Activated T-cell treated with anti-CD3 and anti-CD28 coated beads for 4 hours (primary cell): ENCODE measurements at places on chromosomes 5 and 9.

DNA sequence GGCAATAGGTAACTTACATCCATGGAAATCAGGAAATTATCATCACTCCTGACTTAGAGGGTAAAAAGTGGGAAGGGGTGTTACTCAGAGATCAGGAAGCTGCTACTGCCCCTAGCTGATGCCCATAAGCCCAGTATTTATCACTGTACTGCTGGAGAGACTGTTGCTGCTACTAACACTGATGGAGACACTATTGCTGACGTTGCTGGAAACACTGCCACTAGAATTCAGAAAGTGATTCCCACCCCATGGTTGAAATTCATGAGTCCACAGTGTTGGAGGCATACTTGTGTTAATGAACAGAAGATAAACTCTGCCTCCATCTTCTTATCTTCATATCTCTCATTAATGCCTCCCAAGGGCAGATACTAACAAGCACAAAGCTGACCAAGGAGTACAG, 97.6 kb downstream of the MTX3 start:
- no peak for DNase-seq

DNA sequence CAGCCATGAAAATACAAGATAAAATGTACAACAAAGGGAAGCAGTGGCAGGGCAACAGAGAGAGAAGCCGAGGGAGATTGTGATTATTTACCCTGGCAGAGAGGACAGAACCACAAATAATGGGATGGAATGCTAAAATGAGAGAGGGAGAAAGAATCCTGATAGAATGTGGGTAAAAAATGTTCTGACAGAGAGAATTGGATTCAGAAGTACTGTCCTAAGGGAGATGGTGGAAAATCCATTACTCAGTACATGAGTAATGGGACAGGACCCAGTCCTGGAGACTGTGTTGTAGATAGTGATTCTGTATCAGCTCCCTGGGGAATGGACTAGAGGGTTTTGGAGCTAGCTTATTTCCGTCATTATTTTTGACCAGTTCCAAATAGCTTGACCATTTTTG, 831.5 kb downstream of the MAT2B start:
- no peak for DNase-seq

- no peak for DNase-seq
Observed at GRCh38 chr5:155052532-155052931, 39.0 kb downstream of the KIF4B start.

DNA sequence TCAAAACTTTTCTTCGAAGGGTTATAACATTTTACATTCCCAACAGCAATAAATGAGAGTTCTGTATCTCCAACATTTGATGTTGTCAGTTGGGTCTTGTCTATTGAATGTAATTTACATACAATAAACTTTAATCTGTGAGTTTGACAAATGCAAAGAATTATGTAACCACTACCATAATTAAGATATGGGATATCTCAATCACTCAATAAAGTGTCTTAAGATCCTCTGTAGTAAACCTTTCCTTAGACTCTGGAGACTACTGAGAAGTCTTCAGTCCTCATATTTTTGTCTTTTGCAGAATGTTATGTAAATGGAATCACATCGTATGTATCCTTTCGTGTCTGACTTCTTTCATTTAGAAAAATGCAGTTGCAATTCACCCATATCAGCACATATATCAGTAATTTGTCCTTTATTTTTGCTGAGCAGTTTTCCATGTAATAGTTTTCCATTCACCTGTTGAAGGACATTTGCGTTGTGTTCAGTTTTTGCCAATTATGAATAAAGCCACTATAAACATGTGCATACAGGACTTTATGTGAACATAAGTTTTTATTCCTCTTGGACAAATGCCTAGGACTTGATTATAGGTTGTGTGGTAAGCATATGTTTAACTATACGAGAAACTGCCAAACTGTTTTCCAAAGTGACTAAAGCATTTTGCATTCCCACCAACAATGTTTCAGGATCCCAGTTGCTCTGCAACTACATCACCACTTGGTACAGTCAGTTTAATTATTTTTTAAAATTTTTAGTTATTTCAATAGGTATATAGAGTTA, 784.6 kb upstream of the ZNF608 start:
- DNase-seq = no peak

- DNase-seq = no peak
Observed at GRCh38 chr5:160679567-160680309, 172.3 kb downstream of the ATP10B start.

- DNase-seq = no peak
Observed at GRCh38 chr5:168137265-168137664, 154.2 kb upstream of the WWC1 start.

DNA sequence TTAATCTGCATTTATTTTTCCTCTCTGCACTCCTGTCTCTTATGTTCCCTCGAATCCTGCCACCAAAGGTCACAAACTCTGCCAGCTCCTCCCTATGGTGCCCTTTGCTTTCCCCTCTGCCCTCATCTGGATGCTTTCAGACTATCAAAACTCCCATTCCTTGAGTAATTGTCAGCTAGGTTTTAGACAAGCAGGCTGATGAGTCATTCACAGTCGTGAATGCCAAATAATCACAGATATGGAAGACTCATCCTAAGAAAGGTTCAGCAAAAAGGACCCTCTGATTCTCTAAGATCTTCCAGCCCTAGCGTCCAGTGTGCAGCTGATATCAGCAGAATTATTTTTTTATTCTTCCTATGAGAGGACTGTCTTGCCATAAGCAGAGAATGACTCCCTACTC, 104.5 kb upstream of the NUDT12 start:
- DNase-seq = no peak

DNA sequence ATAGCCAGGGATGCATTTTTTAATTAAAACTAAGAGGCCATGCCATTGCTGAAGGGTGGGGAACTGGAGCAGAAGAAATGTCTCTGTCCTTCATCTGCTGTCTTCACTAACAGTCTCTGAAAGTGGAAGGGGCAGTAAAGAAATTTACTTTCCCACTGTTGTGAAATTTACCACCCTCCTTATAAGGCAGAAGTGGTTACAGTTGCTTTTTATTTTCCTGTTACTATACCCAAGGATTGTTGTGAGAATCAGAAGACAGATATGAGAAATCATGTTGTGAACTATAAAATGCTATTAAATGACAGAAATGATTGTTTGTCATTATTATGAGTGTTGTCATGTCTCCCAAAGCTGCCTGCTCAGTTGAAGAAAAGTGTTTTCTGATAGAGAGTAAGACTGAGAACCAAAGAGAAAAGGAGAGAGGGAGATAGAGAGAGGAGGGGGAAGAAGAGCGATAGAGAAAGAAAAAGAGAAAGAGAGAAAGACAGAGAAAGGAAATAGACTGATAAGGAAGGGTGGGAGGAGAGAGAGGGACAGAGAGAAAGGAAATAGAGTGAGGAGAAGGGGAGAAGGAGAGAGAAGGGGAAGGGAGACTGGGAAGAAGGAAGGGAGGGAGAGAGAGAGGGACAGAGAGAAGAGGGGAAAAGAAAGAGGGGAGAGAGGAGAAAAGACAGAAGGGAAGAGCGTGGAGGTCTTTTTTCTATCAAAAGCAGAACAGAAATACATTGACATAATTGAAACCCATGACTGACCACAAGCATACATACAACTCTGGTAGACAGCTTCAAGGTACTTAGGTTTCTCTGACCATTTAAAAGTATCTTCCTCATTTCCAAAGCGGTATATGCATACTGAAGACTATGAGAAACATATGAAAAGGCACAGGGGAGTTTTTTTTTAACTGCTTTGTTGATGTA, 22.5 kb downstream of the SEC61B start:
- no peak for DNase-seq

GRCh38 chr9:99057665-99058625, 47.0 kb upstream of the TGFBR1 start:
- peak; percentile 50 for DNase-seq

- no peak for DNase-seq
Observed at GRCh38 chr5:38807570-38808483, 38.0 kb upstream of the OSMR start.

- no peak for DNase-seq
Observed at GRCh38 chr5:95390812-95391492, at the start of gene FAM81B. TSS of gene FAM81B (plus strand) at chr5:95391366. CDS start at chr5:95391390, 24 bp downstream.

- no peak for DNase-seq
Observed at GRCh38 chr5:56569076-56569475, 246.3 kb upstream of the MAP3K1 start.

DNA sequence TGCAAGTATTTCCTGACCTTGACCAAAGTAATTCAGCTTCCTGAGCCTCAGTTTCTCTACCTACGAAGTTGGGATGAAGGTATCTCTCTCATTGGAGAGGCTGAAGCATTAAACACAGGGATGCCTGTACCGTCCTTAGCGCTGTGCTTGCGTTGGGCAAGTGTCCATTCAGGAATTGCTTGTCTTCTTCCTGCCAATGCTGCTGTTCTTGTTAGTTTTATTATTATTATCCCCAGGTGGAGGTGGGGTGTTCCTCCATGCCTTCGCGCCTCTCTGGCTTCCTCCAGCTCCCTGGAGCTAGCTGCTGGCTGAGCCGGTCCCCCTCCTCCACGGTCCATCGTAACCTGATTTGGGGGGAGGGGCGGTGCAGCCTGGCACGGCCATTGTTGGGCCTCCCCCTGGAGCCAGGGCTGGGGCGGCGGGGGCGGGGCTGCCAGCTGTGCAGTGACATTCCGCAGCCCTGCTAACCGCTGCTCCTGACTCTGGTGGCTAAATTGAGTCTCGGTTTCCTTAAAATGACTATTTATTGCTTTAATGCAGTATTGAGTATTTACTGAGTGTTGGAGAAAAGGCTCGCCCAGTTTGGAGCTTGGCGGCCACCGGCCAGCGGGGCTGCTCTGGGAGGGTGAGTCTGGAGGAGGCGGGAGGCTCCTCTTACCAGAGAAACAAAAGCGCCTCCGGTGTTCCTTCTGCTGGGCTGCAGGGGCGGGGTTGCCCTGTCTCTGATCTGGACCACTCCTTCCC, 51.3 kb downstream of the LMX1B start:
- no peak for DNase-seq

DNA sequence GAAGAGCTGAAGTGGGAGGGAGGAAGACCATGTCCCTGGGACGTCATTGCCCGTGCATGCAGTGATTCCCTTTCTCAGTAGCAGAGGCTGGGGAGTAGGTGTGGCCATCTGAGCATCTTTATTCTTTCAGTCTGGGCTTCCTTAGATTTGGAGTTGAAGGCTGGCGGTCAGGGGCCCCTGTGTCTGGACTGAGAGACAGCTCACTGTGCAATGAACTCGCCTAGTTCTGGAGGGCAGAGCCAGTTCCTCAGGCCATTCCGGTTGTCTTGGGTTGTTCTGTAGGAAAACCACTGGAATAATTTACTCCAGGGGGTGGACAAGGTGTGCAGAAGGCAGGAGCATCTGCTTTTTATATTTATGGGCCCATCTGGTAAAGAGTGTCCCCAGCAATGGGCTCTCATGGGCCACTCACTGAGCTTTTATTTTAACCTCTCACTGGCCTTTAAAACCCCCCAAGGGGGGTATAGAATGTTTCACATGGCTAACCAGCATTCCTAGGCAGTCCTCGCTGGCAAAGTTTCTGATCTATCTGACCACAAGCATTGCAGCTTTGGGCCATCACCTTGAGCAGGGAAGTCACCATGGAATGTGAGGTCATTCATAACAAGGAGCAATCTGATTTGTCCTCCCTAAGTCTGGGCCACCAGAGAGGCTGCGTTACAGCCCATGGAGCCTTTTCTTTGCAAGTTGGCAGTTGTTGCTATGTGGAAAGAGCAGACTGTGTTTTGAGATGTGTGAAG, 9.2 kb downstream of the STC2 start:
- DNase-seq = no peak

DNA sequence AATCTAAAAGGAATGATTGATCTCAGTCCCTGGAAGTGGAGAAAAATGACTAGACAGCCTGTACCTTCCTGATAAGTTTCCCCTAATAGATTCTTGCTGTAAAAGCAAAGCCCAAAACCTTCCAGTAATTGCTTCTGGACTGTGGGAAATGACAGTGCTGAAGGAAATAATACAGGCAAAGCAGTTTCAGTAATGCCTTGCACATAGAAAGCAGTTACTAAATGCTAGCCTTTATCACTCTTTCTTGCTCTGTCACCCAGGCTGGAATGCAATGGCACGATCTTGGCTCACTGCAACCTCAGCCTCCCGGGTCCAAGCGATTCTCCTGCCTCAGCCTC, 50.3 kb downstream of the MAP1B start:
- no peak for DNase-seq

DNA sequence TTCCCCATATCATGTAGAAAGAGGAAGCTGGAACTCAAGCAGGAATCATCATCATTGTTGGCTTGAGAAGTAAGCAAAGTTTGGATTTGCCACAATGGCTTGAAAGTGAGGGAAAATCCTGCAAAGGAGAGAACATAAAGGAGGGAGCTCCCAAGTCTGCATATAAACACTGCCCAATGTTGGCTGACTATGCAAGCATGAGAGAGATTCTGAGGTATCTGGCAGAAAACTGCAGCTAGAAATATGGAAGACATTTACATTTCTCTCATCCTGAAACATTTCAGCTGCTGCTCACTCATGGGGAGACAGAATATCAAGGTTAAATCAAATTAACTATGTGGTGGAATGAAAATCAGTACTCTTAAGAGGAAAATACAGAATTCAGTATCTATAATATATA, 415.6 kb upstream of the TNC start:
- no peak for DNase-seq

DNA sequence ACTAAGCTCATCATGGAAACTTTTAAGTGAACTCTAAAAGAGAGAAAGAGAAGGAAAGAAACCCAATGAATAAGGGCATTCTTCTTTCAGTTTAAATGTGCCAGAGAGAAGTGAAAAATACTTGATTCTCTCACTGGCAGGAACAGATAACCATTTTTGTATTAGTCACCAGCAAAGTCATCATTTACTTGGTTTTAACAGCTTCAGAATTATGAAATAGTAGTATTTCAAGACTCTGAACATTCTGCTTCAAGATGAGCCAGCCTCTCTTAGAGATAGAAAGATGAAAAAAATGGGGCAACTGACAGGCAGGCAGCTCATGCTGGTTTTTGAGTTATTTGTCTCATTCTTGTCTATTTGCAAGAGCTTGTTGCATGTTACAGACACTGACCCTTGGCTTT, 103.5 kb downstream of the GCNT1 start:
- DNase-seq = no peak

GRCh38 chr9:108973895-108974294, 39.4 kb downstream of the CTNNAL1 start:
- no peak for DNase-seq

GRCh38 chr9:34550681-34551270, 28.0 kb upstream of the ENHO start:
- DNase-seq = no peak

DNA sequence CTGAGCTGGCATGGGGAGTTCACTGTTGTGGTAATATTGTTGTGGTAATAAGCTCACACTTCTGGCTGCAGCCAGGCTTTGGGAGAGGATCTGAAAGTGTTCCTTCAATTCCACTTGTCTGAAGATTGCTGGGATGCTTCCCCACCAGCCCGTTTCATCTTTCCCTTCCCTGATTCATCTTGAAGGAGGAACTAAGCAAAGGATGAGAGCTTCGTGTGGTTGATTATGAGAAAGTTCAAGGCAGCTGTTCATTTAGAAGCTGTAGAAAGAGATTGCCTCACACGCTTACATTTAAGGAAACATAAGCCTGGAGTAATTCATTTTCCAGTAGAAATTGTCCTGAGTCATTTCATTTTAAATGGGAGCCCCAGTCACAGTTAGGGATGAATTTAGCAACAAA, 122.4 kb upstream of the GAS1 start:
- no peak for DNase-seq

- no peak for DNase-seq
Observed at GRCh38 chr5:154168395-154168794, 22.1 kb upstream of the GALNT10 start.
